ENCODE measurements at places on chromosomes 5 and 9.

- DNase-seq: no peak
Measured at GRCh38 chr9:83138422-83139135, 75.6 kb upstream of the RASEF start.

- DNase-seq: no peak
Measured at GRCh38 chr5:154058055-154059038, 19.6 kb downstream of the MFAP3 start.

DNA sequence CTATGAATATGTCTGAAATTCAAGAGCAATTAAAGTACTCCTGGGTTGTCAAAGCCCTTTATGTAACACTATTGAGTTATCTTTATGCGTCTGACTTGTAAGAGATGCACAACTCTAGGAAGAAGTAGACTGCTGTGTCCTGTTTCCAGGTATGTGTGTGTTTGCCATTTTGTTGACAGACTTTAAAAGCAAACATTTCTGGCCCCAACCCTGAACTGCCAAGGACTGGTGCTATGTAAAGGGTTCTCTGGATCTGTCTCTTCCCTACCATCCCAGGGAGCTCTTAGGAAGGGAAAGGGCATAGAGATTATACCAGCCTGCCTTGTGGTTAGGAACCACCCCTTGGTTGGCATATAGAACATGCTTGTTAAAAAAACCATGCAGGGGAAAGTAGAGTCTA, 12.1 kb downstream of the SLC22A5 start:
- no peak for DNase-seq

DNA sequence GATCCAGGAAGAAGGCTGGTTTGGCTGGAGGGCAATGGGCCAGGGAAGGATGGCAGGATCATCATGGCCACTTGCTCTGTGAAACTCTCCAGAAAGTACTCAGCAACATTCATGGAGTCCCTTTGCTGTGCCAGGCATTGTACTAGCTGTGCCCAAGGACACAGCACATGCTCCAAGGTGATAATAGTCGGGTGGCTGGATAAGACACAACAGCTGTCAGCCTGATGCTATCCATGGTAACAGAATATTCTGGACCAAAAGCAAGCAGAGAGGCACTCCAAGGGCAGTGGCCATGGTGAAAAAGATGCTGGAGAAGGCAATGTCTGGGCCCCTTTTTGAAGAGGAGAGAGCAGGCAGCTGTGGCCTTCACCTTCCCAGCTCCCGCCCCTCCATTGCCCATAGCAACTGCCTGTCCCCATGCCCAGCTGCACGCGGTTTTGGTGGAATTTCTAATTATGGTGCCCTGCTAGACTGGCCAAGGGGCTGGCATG, 113.8 kb upstream of the CPEB4 start:
- DNase-seq: no peak

DNA sequence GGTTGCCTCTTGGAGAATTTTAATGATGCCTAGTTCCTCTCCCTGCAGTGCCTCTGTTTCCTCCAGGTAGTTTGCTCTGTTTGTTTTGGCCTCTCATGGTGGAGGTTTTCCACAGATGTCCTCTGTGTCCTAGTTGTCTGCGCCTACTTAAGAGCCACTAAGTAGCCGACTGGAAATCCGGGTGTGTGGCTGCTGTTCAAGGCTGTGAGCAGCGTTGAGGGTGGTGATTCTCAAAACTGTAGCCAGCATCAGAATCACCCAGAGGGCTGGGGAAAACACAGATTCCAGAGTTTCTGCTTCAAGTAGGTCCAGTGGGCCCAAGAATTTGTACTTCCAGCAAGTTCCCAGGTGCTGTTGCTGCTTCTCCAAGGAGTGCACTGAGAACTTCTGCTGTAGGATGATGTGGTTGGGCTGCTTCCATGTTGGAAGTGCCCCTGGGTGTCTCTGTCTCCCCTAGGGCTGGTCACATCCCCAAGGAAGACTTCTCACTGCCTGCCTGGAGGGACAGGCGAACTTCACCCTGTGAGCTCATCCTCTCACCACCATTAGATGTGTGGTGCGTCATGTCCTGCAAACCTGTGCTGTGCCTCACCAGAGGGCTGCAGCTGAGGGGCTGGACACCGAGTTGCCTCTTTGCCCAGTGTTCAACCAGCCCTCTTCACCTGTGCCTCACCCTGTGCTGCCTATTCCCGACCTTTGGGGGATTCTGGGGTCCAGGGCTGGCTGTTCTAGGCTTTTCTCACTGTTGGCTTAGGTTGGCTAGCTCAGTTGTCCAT, 34.8 kb downstream of the SECISBP2 start:
- DNase-seq: no peak

GRCh38 chr5:127702926-127703561, at the start of gene CCDC192:
Gene CCDC192, plus strand, starts transcription at chr5:127703391. Its CDS starts 55 bp downstream, at chr5:127703446.
- no peak for DNase-seq

DNA sequence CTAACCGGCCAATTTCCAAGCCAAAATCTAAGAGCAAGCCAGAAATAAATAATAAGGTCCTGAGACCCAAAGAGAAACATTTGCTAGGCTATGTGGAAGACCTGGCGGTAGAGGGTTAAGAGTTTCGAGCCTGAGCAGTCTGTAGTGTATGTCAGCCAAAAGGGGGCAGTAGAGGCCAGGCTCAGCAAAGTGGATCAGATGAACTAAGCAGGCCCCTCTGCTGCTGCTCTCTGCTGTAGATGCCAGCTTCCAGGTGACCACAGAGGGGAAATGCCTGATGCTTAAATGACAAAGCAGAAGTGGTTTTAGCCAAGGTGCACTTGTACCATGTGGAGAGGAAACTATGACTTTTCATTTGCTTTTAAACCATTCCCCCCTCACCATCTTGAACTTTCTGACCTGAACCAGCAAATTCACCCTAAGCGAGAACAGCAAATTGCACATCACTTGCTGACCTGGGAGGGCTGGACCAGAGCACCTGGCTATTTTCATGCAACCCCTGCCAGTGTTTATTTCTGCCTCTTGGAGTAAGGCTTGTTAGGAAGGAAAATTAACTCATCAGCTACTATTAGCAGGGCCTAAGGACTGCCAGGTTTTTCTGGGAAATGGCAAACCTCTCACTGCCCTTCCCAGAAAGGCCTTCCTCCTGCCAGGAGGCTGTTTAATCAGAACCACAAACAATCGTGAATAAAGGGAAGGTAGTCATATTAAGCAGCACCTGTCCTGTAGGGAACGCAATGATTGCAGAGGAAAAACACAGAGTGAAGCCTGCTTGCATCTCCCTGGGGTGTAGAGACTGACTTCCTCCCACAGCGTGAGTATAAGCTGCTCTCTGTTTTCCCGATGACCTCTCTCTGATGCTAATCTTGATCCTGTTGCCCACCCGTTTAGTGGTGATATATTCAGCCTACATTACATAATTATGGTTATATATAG, 818.2 kb downstream of the TLR4 start:
- peak; percentile 14 for DNase-seq

- DNase-seq: no peak
Measured at GRCh38 chr9:18596920-18597319, 123.0 kb downstream of the ADAMTSL1 start.

GRCh38 chr9:112719241-112719691, 1.3 kb upstream of the INIP start:
- no peak for DNase-seq

- DNase-seq: no peak
Measured at GRCh38 chr9:124735121-124735520, 36.0 kb downstream of the NR6A1 start.

DNA sequence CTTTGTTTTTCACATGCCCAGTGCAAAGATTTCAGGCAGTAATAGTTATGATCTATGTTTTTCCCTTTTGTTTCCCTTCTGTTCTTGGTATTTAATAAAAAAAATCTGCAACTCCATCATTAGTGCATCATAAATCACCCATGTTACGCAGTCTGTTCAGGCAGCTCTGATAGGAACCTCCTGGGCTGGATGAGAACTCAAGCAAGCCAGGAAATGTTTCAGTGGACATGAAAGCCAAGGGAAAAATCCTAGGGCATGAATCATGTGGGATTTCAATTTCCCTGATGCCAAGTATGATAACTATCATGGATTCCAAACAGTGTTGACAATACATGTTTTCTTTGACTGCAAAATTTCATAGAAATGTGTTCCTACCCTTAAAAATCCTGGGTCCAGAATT, 119.7 kb upstream of the TARS1 start:
- no peak for DNase-seq

DNA sequence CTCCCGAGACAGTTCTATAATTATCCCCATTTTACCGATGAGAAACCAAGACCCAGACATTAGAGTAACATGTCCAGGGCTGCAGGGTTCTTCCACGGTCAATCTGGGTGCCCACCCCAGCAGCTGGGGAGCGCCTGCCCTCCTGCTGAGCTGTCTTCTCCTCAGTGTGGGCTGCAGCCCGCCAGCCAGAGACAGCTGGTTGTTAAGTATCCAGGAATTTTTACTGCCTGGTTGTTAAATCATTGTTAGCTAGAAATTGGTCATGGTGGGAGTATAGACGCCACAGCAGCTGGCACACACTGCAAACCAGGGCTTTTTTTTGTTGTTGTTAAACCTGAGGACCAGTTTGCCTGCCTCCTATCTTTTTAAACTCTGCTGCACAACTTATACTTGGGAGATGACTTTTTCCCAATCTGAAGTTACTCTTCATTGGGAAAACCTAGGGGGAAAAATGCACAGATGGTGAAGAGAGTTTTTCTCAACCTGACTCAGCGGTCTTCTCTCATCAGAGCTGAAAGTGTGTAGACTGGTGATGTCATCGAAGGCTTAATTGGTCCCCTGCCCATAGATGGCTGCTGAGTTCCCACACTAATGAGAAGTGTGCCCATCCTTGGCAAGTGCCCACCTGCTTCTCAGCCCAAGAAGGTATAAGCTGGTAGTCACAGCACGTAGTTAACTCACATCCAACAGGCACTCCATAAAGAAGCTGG, 208.6 kb downstream of the DRD1 start:
- no peak for DNase-seq

GRCh38 chr9:68507130-68507805, 33.4 kb downstream of the TMEM252 start:
- DNase-seq: no peak

DNA sequence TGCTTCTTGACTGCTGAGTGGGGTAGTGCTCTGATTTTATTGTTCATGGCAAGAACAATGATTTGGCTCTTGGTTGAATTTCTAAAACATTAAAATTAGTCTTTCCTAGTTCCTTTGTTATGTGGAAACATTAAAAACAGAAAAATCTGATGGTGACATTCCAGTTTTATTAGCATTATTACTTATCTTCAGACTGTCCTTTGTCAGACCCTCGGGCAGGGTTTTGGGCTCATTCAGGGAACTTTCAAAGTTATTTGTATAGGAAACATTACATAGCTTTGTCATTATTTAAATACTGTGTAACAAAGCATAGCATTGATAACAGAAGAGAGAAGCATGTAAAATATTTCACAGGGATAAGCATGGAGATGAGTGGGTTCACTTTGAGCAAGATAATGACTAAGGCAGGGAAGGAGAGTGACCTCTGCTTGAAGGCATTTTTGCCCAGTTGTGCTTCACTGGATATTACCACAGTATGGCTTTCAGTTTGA, 119.9 kb downstream of the KDM4C start:
- DNase-seq: no peak

GRCh38 chr5:124343451-124343867, 403.0 kb downstream of the ZNF608 start:
- no peak for DNase-seq

GRCh38 chr9:96014078-96014477, 138.6 kb downstream of the ERCC6L2 start:
- no peak for DNase-seq

DNA sequence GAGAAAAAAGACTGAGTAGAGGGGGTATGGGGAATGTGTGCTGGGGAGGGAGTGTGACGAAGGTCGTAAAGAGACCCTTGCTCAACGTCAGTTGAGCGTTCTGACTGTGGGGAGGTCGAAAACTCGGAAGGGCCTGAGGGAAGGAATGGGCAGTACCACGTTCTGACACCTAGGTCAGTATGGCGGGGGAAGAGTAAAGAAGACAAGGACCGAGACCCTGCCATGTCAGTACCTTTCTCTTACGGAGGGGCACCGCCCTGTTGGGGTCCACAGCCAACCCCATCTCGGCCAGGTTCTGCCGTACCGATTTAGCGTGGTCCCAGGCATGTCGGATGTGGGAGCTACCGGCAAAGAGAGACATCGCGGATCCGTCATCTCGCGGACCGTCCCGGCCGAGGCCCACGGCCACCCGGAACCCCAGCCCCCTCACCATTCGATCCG, 375 bp downstream of the NOP16 start:
- no peak for DNase-seq

DNA sequence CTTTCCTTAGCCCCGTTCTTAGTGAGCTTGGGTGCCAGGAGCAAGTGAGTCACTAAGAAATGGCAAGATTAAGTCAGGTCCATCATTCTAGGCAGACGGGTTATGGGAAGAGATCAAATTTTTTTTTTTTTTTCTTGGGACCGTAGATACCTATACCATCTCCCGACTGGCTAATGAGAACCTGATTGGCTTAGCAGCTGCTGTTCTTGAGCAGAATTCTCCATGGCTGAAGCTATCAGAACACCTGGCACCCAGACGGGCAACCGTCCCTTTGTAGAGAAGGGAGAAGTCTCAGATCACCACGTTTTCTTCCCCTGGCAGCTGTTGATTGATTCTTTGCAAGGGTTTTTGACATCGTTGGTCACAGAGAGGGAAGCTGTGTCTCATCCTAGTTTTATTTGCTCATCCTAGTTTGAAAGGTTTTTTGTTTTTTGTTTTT, 78.6 kb downstream of the AOPEP start:
- DNase-seq: no peak

DNA sequence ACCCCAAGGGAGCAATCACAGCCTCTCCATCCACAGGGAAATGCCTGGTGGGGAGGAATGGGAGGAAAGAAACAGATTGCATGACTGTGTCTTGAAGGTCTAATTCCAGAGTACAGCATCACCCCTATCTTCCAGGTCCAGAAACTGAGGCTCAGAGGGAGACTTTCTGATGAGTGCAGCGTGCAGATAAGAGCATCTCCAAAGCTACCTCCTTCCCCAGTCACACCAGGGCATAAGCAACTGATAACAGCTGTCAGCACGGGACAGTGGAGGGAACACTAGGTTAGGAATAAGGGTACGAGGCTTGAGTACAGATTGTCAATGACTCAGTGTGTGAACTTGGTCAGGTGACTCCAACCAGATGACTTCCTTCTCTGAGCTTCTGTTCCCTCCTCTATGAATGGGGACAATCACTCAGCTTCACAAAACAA, 126.9 kb downstream of the KCNIP1 start:
- DNase-seq: no peak

- no peak for DNase-seq
Measured at GRCh38 chr9:95822583-95823431, 52.7 kb upstream of the ERCC6L2 start.

Measured in SHP77 treated with DMSO at 0.1 percent for 48 hours (cell line).